Esophagus squamous epithelium (tissue), 5 donors: ENCODE measurements at places on chromosomes 7 and 10. TPM values are rescaled to one million over a fixed set of nuclear protein-coding genes. Genes with fewer than 3 reads are reported as not detected.

GRCh38 chr10:91077549-91078071, 142.9 kb upstream of the PCGF5 start:
- H3K36me3 ChIP-seq, result no peaks in the 10 kb centered on the region
- H3K4me1 ChIP-seq, result no peaks in the 10 kb centered on the region
- DNase-seq, result no peak
- H3K4me3 ChIP-seq, result no peak overlapping the region

Gene OR6B1
- total RNA-seq, result not detected

- no peak overlapping the region for H3K4me3 ChIP-seq
- peaks cover 54% of the 10 kb centered on the region for H3K4me1 ChIP-seq
- DNase-seq, result no peak
- H3K36me3 ChIP-seq, result no peaks in the 10 kb centered on the region
- no peaks in the 10 kb centered on the region for H3K27me3 ChIP-seq
- H3K27ac ChIP-seq, result no peak overlapping the region
Measured at GRCh38 chr7:150940431-150941102, 37.6 kb downstream of the KCNH2 start.

DNA sequence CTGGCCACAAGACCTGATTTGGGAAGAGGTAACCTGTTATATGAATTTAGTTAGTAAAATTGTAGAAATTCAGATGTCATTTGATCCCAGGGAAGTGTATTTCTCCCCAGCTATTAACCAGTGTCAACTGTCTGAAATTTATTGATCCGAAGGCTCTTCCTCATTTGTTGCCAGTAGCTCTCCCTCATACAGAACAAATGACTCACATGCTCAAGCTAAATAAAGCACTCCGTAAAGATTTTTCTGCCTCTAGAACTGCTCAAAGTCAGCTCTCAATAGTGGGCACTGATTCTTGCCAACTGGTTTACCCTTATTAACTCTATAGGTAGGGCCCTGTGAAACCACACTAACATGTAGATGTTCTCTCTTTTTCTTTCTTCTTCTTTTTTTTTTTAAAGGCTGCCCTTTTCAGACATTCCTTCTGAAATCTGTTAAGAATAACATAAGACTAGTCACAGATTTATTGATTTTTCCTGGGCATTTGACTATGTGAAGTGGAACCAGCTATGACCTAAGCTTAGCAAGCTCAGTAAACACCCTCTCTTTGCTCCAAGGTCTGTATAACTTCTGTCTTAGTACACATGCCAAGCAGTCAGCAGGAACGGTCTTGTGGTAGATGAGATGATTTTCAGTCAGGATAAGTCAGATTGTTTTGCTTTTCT, 21.8 kb downstream of the RPA3 start:
- no peaks in the 10 kb centered on the region for H3K36me3 ChIP-seq
- H3K27ac ChIP-seq, result no peak overlapping the region
- no peak for DNase-seq
- no peaks in the 10 kb centered on the region for H3K27me3 ChIP-seq
- no peak overlapping the region for H3K4me3 ChIP-seq

- no peaks in the 10 kb centered on the region for H3K36me3 ChIP-seq
- H3K4me1 ChIP-seq, result no peaks in the 10 kb centered on the region
- H3K27ac ChIP-seq, result no peak overlapping the region
Measured at GRCh38 chr7:17029150-17029549, 147.4 kb upstream of the AGR3 start.

Gene AASS
- total RNA-seq, result 5.5 TPM

DNA sequence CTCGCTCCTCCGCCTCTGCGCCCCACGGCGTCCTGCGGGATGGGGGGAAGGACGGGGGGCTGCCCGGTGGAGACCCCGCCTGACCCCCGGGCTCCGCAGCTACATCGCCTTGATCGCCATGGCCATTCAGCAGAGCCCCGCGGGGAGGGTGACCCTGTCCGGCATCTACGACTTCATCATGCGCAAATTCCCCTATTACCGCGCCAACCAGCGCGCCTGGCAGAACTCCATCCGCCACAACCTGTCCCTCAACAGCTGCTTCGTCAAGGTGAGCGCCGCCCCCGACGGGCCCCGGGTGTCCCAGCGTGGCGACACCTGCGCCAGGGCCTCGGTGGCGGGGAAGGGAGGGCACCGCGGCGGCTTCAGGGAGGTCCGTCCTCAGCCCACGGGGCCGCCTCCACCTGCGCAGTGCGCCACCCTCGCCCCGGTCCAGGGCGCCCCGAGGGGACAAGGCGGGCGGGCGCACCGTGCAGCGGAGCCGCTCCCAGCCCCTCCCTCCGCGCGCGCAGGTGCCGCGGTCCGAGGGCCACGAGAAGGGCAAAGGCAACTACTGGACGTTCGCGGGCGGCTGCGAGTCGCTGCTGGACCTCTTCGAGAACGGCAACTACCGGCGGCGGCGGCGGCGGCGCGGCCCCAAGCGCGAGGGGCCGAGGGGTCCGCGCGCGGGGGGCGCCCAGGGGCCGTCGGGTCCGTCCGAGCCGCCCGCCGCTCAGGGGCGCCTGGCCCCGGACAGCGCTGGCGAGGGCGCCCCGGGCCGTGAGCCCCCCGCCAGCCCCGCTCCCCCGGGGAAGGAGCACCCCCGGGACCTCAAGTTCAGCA, 793 bp downstream of the FOXL3 start:
- no peak for DNase-seq
- peaks cover 96% of the 10 kb centered on the region for H3K27me3 ChIP-seq
- H3K36me3 ChIP-seq, result no peaks in the 10 kb centered on the region
- peaks cover 9% of the 10 kb centered on the region for H3K4me1 ChIP-seq

- peak overlapping the region; percentile 23 for H3K27ac ChIP-seq
- peaks cover 15% of the 10 kb centered on the region for H3K36me3 ChIP-seq
- DNase-seq, result no peak
- peak overlapping the region; percentile 75 for H3K4me3 ChIP-seq
- H3K27me3 ChIP-seq, result no peaks in the 10 kb centered on the region
- H3K4me1 ChIP-seq, result peaks cover 18% of the 10 kb centered on the region
Measured at GRCh38 chr7:143265017-143265693, 1.9 kb downstream of the GSTK1 start.

Gene C7orf33
- total RNA-seq, result not detected

DNA sequence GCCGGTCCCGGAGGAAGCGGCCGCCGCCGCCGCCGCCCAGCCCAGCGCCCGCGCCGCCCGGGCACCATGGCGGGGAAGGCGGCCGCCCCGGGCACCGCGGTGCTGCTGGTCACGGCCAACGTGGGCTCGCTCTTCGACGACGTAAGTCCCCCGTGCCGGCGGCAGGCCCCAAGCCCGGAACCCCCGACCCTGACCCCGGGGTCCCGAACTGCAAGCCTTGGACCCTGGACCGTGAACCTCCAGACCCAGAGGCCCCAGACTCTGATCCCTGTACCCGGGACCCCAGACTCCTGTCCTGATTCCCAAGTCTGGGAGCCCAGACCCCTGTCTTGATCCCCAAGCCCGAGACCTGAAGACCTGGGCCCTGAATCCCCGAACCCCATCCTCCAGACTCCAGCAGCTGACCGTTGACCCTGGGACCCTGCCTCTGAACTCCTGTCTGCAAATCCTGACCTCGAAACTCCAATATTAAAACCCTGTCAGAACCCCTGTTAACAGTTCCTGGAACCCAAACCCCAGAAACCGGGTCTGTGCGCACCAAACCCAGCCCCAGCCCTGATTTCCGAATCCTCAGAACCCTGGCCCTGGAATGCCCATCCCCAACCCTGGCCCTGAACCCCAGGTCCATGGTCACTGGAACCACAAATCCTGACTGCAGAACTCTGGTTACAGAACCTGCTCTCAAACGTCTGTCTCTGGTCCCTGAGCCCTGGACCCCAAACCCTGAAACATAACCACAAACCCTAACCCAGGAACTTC, 623 bp downstream of the INPP5A start:
- H3K27ac ChIP-seq, result peak overlapping the region; percentile 76
- peak overlapping the region; percentile 39 for H3K4me3 ChIP-seq
- peaks cover 45% of the 10 kb centered on the region for H3K4me1 ChIP-seq
- H3K36me3 ChIP-seq, result peaks cover 3% of the 10 kb centered on the region
- H3K27me3 ChIP-seq, result no peaks in the 10 kb centered on the region
- DNase-seq, result no peak

GRCh38 chr10:31694929-31695837, 233.4 kb downstream of the ARHGAP12 start:
- no peaks in the 10 kb centered on the region for H3K36me3 ChIP-seq
- no peaks in the 10 kb centered on the region for H3K27me3 ChIP-seq
- H3K4me1 ChIP-seq, result peaks cover 21% of the 10 kb centered on the region
- no peak overlapping the region for H3K4me3 ChIP-seq
- peak overlapping the region; percentile 85 for H3K27ac ChIP-seq

Gene OR2A12
- total RNA-seq, result not detected

DNA sequence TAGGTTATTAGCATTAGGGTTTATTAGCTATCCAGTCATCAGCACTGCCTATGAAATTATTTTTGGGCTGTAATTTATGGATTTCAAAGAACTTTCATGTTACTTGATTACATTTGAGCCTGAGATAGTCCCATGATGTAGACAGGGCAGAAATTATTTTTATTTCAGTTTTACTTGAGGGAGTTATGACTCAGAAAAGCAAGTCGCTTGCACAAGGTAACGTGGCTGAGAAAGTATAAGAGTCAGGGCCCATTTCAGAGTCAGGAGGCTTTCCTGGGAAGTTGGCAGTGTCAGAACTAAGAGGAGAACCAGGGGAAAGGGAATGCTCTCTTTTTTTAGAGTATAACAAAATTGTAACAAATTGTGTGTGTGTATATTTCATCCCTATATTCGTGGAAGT, 16.5 kb downstream of the GATA3 start:
- no peak overlapping the region for H3K27ac ChIP-seq
- no peaks in the 10 kb centered on the region for H3K4me1 ChIP-seq
- no peak for DNase-seq
- H3K36me3 ChIP-seq, result no peaks in the 10 kb centered on the region
- peaks cover 24% of the 10 kb centered on the region for H3K27me3 ChIP-seq

Gene BLNK
- 29.5 TPM for total RNA-seq

Gene PHYHIPL
- not detected for total RNA-seq

DNA sequence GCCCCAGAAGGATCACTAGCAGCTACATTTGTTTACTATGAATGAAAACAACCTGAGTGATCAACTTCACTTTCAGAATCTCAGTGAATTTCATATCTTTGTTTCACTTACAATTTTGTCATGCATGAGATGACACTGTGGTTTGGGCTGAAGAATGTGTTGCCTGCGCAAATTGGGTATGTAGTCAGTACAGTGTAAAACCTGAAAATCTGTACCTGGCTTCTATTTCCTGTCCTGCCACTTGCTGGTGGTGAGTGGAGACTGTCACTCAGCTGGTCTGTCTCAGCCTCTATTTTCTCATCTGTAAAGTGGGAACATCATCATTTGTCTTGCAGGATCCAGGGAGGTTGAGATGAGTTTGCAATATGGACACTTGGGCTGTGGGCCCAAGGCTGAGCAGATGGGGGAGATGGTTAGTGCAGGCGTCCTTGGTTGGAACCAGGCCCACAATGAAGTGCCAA, 118.0 kb downstream of the WDFY4 start:
- no peaks in the 10 kb centered on the region for H3K27me3 ChIP-seq
- H3K4me1 ChIP-seq, result peaks cover 44% of the 10 kb centered on the region
- no peak overlapping the region for H3K27ac ChIP-seq
- H3K36me3 ChIP-seq, result no peaks in the 10 kb centered on the region

GRCh38 chr10:5343561-5343960, 21.2 kb upstream of the UCN3 start:
- H3K4me3 ChIP-seq, result no peak overlapping the region
- H3K27ac ChIP-seq, result no peak overlapping the region
- no peaks in the 10 kb centered on the region for H3K27me3 ChIP-seq
- no peaks in the 10 kb centered on the region for H3K4me1 ChIP-seq
- DNase-seq, result no peak
- no peaks in the 10 kb centered on the region for H3K36me3 ChIP-seq

DNA sequence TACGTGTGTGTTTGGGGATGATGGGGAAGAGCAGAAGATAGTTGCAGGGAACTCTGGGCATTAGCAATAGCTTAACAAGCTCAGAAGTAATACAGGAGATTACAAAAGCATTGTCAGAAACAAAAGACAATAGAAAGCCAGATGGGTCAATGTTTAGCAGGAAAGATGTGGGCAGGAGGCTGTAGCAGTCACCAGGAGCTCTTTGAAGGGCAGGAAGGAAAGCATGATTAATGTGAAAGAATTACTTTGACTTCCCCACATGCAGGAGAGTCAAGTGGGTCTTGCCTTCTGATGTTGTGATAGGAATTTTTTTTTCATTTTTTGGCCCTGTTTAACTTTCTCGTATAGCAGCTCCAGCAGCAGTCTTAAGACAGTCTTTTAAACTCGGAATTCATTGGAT, 6.0 kb upstream of the SMNDC1 start:
- H3K36me3 ChIP-seq, result no peaks in the 10 kb centered on the region
- no peak for DNase-seq

DNA sequence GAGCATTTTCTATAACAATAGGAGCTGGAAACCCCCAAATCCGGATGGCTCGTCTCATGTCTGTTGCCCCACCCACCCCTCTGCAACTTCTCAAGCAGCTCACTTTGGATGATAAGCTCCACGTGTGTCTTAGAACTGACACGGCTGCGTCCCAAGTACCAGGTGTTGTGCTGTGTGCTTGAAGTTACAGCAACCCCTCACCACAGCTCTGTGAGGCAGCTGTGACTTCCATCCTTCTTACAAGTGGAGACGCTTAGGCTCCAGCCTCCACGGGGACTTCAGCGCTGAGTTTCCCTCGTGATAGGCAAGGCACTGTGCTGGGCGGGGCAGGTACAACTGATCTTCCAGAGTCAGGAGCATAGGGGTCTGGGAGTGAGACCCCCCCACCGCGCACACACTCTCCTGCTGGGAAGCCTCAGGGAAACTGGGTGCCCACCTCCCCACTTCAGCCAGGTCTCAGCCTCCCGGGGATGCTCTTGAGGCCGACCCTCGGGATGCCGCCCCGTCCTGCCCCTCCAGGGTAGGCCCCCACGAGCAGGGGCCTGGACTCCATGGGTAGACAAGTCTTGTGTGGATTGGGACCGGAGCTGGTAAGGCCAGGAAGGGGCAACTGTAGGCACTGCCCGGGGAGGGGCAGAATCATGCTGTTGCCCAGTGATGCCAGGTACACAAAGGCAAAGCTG, 31.4 kb downstream of the EN2 start:
- no peak overlapping the region for H3K4me3 ChIP-seq
- H3K36me3 ChIP-seq, result no peaks in the 10 kb centered on the region
- H3K27me3 ChIP-seq, result peaks cover 97% of the 10 kb centered on the region
- no peak for DNase-seq
- peaks cover 12% of the 10 kb centered on the region for H3K4me1 ChIP-seq

DNA sequence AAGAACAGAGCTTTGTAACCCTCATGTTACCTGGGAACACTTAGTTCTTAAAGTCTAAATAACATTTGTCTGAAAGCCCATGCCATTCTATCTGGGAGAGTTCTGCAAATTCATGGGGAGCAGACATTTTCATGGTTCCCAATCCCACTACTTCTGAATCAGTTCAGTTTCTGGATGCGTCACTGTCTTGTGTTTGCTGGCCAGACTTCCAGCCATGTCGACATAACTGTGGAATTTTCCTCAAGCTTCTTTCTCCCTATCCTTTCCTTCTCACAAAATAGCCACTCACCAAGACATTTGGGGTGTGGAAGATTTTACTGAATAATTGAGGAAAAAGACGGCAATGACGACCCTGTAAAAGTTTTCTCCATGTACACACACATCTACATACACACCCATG, 272.5 kb downstream of the NEBL start:
- no peak overlapping the region for H3K27ac ChIP-seq
- no peaks in the 10 kb centered on the region for H3K27me3 ChIP-seq
- no peaks in the 10 kb centered on the region for H3K36me3 ChIP-seq
- H3K4me1 ChIP-seq, result no peaks in the 10 kb centered on the region

Gene ANKRD30A
- total RNA-seq, result not detected

Gene FAM180A
- 5.0 TPM for total RNA-seq

Gene GIMAP8
- 4.0 TPM for total RNA-seq

- no peak for DNase-seq
- no peak overlapping the region for H3K27ac ChIP-seq
- H3K36me3 ChIP-seq, result no peaks in the 10 kb centered on the region
- H3K27me3 ChIP-seq, result no peaks in the 10 kb centered on the region
- no peak overlapping the region for H3K4me3 ChIP-seq
Measured at GRCh38 chr10:128180843-128181242, 54.6 kb upstream of the MKI67 start.
